Right ventricle myocardium inferior (tissue), 1 donor: ENCODE measurements at places on chromosomes 12 and 14.
A peak's percentile ranks its signal among the peaks of the same experiment; 100 is the strongest.

DNA sequence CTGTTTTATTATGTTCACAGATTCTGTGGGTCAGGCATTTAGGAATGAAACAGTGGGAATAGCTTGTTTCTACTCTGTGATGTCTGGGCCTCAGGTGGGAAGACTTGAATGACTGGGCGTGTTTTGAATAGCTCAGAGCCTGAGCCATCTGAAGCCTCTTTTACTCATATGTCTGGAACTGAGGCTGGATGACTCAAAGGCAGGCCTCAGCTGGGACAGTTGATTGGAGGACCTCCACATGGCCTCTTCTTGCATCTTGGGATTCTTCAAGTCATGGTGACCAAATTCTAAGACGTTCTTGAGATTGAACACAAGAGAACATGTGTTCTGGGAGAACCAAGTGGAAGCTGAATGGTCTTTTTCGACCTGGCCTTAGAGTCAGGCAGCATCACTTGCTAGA, 45.8 kb upstream of the TBX3 start:
- no peak for DNase-seq

GRCh38 chr12:31813305-31813704, 84.5 kb upstream of the AMN1 start:
- no peak for DNase-seq

DNA sequence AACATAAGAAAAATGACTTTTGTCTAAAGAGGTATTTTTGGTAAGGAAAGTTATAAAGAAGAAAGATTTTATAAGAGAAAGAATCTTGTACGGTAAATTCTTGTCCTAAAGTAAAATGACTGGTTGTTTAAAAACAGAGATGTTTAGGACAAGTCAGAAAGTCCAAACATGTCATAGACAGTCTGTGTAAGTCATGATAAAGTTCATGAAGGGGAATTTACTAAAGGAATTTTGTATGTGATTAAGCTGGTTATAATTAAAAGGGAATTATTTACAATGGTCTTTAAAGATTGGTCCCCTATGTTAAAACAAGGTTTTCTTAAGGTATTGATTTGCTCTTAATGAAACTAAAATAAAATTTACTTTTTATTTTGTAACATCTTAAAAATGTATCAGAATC, 269.4 kb upstream of the CCDC196 start:
- DNase-seq, result no peak

GRCh38 chr14:22318951-22319350, 270.1 kb downstream of the DAD1 start:
- DNase-seq, result no peak

DNA sequence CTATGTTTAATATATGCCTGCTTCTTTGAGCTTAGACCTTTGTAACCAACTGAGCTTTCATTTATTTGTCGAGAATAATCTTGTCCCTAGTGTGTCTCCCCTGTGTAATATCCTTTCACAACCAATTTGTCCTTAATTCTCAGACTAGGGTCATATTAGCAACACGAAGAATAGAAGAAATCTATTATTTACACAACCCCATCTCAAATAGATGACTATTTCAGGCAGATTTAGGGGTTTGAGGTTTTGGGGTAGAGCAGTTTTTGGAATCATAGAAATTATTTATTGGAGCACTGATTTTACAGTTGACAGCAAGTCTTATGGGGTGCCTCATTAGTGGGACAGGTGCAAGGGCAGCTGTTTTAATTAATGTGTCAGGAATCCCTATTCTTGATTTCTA, 91.2 kb upstream of the ANO4 start:
- DNase-seq, result no peak

GRCh38 chr12:95286713-95287112, 69.1 kb downstream of the VEZT start:
- no peak for DNase-seq

GRCh38 chr12:128140551-128140950, 126.4 kb upstream of the TMEM132C start:
- DNase-seq, result no peak

- no peak for DNase-seq
These were observed 226.2 kb upstream of the CRY1 start for GRCh38 chr12:107319533-107320032.

DNA sequence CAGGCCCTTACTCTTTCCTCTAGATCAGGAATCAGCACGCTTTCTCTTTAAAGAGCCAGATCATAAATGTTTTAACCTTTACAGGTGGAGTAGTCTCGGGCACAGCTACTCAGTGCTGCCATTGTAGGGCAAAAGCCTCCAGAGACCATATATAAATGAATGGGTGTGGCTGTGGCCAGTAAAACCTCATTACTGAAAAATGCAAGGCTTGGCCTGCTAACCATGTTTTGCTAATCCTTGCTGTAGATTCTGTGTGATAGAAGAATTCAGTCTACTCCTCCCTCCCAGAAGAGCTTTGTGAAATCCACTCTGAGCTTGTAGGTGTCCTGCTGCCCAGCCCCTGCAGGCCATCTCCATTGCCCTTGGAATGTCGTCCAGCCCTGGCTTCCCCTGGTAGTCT, 58.1 kb downstream of the HSP90AA1 start:
- DNase-seq, result no peak

DNA sequence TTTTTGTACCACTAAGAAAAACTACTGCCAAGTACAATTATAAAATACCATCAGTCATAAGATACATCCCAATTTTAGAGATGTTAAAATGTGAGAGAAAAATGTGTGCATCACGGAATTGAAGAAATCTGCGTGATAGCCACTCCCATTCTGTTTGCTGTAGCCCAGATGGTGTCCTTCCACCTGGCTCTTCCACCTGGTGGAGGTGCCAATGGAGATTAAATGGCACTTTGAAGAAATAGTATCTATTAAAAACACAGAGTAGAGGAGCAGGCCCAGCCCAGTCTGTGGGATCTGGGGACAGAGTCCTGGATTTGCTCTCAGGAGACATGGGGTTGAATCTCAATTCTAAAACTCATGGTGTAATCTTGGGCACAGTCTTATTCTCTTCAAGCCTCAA, 35.5 kb downstream of the TSPAN11 start:
- no peak for DNase-seq

GRCh38 chr12:29883941-29884554, 100.3 kb upstream of the TMTC1 start:
- DNase-seq, result no peak

DNA sequence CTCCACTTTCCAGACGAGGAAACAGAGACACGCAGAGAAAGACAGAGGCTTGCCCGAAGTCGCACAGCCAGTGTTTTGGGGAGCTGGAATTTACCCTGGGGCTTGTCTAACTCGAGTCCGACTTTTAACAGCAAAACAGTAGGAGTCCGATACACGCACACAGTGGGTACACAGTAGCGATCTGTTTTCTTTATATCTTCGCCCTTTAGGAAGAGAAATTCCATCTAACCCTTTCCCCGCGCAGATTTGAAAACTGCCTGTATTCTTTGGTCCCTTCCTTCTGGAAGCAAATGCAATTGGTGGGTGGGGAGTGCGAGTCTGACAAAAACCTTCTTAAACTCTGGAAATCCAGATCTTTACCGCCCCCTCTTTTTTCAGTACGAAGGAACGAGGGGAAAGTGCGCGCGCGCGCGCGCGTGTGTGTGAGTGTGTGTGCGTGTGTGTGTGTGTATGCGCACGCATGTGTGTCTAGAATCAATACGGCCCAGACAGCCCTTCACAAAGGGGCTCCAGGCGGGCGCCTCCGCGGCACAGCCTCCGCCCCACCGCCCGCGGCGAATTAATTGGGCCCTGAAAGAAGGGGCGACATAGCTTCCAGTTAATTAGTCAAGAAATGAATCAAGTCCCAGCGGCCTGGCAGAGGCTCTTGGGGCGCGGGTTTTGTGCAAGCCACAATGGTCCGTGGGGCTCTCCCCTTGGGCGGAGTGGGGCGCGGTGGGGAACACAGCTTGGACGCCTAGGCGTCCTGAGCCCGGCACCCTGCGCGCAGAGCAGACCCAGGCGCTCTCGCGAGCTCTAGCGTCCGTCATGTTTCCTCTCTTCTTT, 14.0 kb upstream of the TBX3 start:
- no peak for DNase-seq

DNA sequence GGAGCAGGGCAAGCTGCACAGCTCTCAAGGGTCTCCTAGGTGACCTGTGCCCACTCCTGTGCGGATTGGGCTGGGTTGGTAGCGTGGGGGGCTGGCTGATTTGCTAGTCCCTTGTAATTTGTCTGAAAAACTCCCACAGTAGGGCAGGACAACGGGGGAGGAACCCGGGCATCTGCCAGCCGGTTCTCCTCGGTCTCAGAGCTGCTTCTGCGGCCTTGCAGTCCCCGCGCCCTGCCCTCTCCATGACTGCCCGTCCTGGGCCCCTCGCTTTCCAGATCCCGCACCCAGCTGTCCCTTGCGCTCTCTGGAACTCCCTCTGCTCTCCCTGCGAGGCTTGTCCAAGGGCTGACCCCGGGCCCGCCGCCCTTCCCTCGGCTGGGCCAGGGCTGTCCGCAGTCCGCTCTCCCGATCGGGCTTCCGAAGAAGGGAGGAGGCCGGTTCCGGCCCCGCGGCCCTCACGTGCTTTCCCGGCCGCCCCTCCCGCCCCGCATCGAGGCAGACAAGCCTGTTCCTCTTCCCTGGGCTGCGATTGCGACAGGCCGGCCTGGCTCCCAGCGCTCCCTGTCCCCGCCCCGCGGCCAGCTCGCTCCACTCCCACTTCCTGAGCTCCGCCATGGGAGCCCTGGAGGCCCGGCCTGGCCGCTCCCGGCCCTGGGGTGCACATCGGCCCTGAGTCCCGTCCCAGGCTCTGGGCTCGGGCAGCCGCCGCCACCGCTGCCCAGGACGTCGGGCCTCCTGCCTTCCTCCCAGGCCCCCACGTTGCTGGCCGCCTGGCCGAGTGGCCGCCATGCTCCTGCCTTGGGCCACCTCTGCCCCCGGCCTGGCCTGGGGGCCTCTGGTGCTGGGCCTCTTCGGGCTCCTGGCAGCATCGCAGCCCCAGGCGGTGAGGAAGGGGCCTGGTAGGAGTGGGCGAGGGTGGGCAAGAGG, at the start of gene LTBR:
TSS of gene LTBR (plus strand) at position 591 of the 927 bp plus-strand sequence. CDS start at position 788, 197 bp downstream.
- peak; percentile 99 for DNase-seq

DNA sequence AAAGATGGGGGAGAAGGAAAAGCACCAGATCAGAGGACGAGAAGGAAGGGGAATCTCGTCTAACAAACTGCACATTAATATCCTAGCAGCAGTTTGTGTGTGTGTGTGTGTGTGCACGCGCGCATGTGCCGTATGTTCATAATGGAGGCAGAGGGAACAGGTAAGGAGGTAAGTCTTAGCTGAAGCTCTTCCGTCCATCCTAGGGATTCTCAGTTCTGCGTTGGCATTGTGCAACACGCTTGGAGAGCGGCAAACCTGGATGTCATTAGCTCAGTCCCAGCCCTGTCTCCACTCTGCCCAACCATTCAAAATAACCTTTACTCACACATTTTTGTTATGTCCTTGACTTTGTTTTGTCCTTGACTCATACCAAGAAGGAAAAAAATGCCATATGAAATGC, 1.6 kb upstream of the C1R start:
- DNase-seq, result no peak

DNA sequence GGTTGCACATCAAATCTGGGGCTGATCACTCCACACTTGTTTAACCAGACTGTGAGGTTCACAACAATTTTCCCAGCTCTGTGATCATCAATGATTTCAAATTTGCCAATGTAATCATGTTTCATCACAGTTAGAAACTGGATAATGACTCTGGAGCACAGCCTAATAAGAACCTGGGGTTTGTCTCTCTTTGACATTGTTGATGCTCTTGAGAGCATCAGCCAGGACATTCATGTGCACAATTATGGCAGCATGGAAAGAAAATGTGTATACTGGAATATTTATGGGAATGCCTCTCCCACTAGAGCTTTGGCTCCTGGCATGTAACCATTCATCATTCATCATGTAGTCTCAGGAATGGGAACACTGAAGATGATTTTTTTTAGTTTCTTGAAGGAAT, 47.0 kb downstream of the SIX1 start:
- DNase-seq, result no peak

GRCh38 chr14:73955674-73956073, 5.6 kb downstream of the COQ6 start:
- DNase-seq, result no peak

GRCh38 chr12:69630191-69630590, 19.5 kb upstream of the LRRC10 start:
- no peak for DNase-seq

GRCh38 chr14:101784631-101785030, 23.1 kb downstream of the PPP2R5C start:
- no peak for DNase-seq

- DNase-seq, result no peak
These were observed 5.1 kb upstream of the SERPINA1 start for GRCh38 chr14:94393474-94393873.

GRCh38 chr12:122420471-122421162, 1.9 kb downstream of the CLIP1 start:
- no peak for DNase-seq
